Activated T-helper 1 cell treated with anti-CD3 and anti-CD28 coated beads, Interleukin-2, amount 50 U/mL, for 16 hours (primary cell): ENCODE measurements at places on chromosomes 1 and 21.

- no peak for DNase-seq
These were observed 176.2 kb downstream of the ADGRL4 start for GRCh38 chr1:78830321-78830720.

- no peak for DNase-seq
These were observed 100.7 kb upstream of the KIF26B start for GRCh38 chr1:245054105-245054504.

- DNase-seq = no peak
These were observed 33.5 kb downstream of the ZMYM1 start for GRCh38 chr1:35112668-35113067.

- no peak for DNase-seq
These were observed 82.8 kb downstream of the TRABD2B start for GRCh38 chr1:47914218-47914938.

GRCh38 chr1:100230765-100231164 lies 18.9 kb downstream of the DBT start:
- DNase-seq = no peak

DNA sequence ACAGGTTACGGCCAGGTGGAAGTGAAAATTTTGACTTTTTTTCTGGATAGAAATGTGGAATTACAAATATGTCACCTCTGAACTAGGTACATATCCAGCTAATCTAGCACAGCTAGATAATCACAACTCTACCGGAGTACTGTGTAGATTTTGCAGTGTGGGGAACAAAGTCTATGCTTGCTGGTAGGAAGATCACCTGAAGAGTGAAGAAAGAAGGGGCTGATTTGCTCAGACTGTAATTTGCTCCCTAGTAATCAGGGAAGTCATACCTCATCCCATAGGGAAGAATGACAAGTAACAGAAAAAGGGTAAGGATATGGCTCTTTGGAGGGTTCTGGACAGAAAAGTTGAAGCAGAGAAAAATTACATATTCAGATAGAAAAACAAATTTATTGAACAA lies 319.6 kb upstream of the TMPRSS15 start:
- no peak for DNase-seq

DNA sequence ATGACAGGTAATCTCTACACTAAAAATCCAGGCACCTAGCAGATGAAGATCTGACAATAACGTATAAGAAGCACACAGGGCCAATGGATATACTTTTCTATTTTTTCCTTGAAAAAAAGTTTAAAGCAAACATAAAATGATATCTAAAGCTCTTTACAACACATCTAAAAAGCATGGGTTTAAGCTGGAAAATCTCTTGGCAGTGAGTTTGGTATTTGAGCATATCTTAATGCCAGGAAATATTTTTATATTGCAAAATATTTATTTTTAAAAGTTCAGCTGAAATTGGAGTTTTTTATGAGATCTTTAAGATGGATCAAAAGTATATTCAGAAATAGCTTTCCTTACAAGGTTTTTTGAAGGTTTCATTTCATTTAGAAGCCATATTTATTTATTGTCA lies 40.5 kb downstream of the SLC5A9 start:
- no peak for DNase-seq

- no peak for DNase-seq
These were observed 2133.0 kb downstream of the NCAM2 start for GRCh38 chr21:23131177-23131576.

DNA sequence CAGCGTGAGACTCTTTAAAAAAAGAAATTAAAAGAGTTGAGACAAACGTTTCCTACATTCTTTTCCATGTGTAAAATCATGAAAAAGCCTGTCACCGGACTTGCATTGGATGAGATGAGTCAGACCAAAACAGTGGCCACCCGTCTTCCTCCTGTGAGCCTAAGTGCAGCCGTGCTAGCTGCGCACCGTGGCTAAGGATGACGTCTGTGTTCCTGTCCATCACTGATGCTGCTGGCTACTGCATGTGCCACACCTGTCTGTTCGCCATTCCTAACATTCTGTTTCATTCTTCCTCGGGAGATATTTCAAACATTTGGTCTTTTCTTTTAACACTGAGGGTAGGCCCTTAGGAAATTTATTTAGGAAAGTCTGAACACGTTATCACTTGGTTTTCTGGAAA lies 31.2 kb downstream of the IFNAR1 start:
- no peak for DNase-seq

- DNase-seq = no peak
These were observed 70.6 kb downstream of the MRPL37 start for GRCh38 chr1:54270543-54270942.

- DNase-seq = no peak
These were observed 161.3 kb downstream of the NEK7 start for GRCh38 chr1:198318085-198318484.
